GDM1 (cell line): ENCODE measurements at places on chromosomes 7 and 10.

DNA sequence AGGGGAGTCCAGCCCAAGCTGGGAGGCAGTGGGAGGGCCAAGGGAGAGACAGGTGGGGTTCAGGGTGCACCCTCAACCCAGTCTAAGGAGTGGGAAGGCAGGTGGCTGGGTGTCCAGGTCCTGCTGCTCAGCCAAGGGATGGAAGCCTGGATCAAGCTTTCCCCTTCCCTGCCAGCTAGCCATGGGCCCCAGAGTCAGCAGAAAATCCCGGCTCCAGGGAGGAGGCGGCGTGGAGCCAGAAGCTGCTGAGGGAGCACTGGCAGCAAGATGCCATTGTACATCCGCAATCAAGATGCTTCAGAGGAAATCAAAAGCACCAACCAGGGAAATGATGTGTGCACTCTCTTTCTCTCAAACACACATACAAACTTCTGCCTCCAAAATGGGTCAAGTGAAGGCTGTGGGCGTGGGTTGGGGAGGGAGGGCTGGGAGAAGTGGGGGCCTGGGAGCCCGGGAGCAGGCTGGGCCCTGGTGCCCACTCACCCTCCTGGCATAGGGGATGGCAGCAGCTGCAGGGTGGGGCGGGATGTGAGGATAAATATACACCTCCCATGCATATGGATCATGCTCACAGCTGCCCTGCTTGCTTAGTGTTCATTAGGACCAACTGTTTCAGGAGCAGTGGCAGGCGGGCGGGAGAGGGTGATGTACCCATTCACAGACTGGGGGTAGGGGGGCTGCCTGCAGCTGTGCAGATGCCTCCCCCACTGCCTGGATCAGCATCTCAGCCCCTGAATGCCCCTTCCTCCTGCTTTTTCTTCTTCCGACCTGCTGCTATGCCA, 24.2 kb downstream of the TRIM8 start:
- DNase-seq: no peak

GRCh38 chr7:107180378-107180777, 11.6 kb downstream of the HBP1 start:
- no peak for DNase-seq

GRCh38 chr7:50667789-50668226, 102.6 kb upstream of the DDC start:
- DNase-seq: no peak

DNA sequence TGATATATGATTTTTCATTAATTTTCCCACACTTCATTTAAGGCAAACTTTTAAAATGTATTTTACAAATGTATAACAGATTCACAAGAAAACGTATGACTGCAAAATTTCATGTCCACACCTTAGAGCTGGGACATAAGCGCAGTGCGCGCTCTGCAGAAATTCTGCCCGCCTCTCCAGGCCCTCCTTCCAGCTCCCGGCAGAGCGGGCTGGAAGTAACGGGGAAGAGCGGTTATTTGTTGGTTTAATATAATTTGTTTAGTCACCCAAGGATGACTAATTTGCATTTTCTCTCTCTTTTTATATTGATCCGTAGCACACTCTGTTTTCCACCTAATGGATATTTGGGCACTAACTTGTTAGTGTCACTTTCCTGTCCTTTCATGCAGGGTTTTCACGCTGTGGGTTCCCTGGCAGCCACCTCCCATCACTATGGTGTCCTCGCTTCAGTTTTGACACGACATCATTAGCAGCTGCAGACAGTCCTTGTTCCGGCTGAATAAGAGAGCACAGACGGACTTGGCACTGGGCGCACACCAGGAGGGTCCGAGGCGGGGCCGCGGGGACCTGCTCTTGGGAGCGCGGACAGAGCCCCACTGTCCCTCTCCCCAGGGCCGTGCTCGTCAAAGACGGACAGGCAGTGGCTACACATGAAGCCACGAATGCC, 129.2 kb upstream of the SEC61G start:
- DNase-seq: no peak

GRCh38 chr10:12782537-12782936, 219.0 kb downstream of the CCDC3 start:
- DNase-seq: no peak

DNA sequence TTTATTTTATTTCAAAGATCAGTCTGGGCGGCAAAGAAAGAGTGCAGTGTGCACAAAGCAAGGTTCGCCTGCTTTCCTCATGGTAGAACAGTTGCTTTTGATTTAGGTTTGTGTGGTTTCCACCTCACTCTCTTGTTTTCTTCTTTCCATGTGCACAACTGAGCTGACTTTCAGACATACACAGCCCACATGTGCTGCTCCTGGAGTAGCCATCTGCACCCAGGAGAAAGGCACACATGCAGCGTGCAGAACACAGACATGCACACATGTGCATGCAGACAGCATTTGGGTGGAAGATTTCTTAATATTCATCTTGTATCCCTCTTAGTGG, 302.1 kb downstream of the FZD1 start:
- DNase-seq: no peak

GRCh38 chr10:66214721-66215404, 711.0 kb upstream of the LRRTM3 start:
- DNase-seq: no peak

DNA sequence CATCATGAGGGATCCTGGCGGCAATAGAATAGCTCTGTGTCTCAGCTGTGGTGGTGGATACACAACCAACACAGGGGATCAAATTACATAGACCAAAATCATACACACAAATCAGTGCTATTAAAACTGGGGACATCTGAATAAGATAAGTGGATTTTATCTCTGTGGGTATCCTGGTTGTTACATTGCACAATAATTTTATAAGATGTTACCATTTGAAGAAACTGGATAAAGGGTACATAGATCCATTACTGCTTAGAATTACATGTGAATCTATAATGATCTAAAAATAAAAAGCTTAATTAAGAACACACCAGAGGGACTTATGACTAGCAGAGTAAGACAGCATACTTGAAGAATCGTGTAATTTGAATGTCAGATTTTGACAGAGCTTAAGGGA, 8.2 kb upstream of the FAM3C start:
- DNase-seq: no peak

- DNase-seq: no peak
Measured at GRCh38 chr7:50665403-50666123, 100.4 kb upstream of the DDC start.

DNA sequence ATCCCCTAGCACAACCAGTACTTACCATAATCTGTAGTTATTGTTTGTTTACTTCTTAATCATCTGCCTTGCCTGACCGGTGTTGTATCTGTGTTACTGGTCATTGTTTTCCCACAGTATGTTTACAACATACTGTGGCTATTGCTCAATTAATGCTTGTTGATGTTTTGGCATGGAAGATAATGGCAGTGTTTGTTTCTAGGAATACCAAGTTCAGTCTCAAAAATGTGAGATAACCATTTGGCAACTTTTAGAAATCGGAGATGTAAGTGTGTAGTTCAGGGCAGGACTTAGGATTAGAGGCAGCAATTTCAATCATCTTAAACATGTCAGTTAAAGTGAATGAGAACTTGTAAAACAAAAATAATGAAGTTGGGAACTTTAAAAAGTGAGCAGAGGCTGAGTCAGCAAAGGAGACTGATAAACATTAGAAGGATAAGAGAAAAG, 8.2 kb downstream of the MINDY3 start:
- no peak for DNase-seq

- no peak for DNase-seq
Measured at GRCh38 chr7:38217672-38218071, 39.6 kb downstream of the STARD3NL start.

- no peak for DNase-seq
Measured at GRCh38 chr10:101745074-101745696, 30.7 kb downstream of the FGF8 start.

DNA sequence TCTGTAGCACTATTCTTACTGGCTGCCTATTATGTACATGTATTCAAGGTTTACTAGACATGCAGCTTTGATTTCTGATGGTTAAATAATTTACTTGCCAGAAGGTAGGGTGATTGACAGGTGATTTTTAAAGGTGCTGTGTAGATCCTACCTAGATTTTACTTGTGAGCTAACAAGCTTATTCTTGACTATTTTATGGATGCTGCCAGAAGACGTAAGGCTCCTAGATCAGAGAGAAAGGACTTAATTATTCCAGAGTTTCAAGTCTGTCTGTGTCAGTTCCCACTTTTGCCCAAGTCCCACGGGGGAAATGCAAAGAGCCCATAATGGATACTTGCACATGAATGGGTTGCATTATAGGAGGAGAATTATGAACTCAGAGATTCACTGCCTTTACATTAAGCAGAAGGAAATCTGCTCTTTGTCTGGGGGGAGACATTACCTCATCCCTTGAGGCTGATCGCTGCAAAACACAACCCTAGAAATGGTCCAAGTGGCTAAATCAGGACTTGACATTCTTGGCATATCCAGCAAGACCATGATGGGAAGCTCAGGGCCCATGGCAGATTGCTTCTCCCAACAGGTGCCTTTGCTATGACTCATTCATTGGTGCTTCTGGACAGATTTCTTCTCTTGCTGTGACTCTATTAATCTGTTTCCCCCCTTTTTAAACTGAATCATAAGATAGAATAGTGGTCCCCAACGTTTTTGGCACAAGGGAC, 32.1 kb downstream of the GPR158 start:
- DNase-seq: no peak

GRCh38 chr10:75446508-75446907, 15.1 kb downstream of the LRMDA start:
- DNase-seq: no peak

DNA sequence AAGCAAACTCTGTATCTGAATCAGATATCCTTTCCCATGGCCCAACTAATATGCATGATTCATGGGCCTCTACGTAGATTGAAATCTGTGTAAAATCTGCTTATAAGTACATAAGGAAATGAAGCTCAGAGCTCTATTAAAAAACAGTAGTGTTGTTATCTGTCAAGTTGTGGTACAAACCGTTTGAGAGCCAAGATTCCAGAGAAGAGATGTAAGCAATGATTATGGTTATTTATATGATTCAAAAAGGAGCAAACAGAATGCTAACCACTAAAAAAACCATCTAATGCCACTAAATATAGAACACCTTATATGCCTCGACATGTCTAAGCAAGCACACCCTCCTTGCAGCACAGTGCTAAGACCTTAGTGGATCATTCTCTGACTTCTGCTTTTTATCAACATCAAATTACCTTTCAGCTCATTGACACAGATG, 26.6 kb downstream of the RPP38 start:
- no peak for DNase-seq

DNA sequence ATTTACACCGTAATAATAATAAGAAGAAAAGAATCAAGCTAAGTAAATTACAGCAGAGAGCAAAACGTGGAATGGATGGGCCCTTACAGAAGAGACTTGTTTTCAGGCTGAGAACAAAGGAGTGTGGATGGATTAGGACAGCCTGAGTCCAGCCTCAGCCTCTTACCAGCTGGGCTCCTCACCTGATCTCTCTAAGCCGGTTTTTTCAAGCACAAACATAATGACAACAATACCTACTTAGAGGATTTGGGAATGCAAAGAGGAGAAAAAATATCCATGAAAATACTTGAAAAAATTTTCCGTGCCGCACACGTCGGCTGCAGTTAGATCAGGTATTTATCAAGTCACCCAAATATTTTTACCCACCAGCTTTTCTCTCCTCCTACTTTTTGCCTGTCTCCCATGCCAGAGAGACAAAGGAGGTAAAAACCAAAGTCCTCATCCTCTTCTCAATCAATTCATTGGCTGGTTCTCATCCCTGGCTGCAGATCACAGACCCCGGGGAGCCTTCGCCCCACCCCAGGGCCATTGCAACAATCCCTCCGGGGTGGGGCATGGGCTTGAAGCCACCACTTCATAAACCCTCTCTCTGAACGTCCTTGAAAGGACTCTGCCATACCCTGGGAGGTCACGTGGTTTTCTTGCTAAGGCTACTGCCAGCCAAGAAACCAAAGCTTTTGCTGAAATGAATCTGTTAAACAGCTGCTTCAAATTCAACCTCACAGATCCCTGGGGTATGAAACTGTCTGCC, 29.7 kb upstream of the GTF2I start:
- no peak for DNase-seq

- no peak for DNase-seq
Measured at GRCh38 chr10:80284522-80284921, 4.9 kb downstream of the MAT1A start.

GRCh38 chr7:134646425-134647305, at the start of gene BPGM:
BPGM (plus strand) TSS chr7:134646853; CDS start chr7:134661508, 14,655 bp downstream.
- peak; percentile 98 for DNase-seq
